ENCODE measurements at places on chromosomes 11 and 22.

- no peak for DNase-seq
Measured at GRCh38 chr11:47775240-47775869, 8.2 kb upstream of the FNBP4 start.

DNA sequence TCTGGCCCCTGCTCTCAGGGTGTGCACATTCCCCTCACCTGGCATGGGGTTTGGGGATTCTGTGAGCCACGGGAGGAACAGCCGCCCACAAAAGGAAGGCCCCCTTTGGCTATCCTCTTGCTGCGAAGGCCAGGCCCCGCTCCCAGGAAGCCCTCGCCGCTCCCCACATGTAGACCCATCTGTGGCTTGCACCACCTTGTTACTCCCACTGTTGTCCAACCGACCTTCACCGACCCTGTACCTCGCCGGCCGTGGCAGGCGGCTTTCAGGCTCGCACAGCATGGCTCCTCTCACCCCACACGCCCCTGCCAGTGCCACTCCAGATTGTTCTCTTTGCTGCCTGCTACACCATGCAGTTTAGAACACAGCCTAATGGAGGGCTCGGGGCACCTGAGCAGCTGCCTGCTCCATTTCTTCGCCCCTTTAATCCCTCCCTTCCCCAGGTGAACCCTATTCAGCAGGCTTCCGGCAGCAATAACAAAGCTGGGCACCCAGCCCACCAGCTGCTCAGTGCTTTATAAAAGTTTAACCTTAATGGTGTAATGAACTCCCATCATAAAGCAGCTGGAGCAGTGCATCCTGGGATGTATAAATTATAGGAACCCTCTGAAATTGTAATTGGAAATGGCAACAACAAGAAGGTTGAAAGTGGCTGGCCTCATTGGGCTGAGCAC is 10.7 kb downstream of the DAGLA start:
- DNase-seq: no peak

DNA sequence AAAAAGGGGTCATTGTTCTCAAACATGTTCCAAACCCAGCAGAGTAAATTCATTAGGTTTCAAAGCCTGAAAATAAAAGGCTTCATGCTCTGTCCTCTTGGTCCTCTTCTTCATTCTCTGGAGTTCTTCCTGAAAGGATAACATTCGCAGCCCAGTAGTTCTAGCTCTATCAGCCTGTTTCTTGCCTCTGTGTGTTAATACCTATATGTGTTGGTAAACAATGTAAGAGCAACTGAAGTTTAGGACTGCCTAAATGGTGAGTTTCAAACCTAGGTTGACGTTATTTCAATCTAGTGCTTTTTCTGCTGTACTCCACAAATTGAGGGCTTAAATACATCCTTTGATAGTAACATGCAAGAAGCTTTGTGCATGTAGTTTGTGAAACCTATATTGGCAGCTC is 9.4 kb downstream of the AASDHPPT start:
- no peak for DNase-seq

DNA sequence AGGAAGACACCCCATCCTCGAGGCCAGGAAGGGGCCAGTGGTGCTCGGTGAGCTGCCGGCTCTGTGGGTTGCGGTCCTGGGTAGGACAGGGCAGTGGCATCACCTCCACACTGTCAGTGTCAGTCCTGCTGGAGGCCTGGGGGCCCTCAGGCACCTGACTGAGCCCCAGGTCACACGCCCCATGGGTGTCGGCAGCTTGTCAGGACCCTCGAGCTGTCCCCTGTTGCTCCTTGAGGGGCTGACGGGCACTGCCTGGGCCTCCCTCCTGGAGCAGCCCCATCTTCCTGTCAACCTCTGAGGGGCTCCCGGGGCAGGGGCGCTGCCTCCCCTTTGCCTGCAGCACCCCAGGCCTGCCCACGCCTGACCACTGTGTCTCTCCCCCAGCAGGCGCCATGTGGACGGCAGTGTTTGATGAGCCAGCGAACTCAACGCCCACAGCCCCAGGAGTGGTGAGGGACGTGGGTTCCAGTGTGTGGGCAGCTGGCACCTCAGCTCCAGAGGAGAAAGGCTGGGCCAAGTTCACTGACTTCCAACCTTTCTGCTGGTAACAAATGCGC is 35.4 kb downstream of the SBF1 start:
- no peak for DNase-seq

- DNase-seq: no peak
Measured at GRCh38 chr11:35420371-35420770, 1.0 kb upstream of the SLC1A2 start.

DNA sequence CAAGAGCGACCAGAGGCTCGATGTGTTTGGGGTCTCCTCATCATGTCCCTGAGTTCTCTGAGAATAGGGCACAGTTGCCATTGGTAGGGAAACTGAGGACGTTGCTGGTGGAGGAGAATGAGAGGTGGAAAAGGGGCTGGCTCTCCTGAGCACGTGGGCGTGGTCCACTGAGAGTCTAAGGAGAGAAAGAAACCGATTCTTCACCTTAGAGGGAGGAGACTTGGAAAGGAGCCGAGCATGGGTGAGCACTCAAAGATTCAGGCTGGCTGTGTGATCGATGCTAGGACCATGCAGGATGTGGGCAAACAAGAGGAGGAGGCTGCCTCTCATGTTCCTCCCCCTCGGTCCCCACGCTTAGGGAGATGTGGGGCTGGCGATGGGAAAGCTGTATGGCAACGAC is 19.8 kb upstream of the TLCD5 start:
- no peak for DNase-seq

DNA sequence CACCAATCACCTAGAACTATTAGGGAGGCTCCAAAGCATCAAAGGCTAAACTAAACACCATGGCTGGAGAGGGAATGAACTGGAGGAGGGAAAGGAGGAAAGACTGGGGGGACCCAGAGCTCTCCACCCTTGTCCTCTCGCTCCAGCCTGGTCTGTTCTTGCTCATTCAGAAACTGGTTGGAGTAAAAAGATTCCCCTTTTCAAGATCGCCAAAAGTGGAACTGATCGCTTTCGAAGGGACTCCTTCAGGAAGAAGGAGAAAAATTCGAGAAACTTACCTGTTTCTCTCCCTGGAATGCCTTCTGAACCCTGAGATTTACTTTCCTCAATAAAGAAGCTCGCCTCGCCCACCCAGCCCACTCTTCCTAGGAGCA is 46.9 kb downstream of the OR4D9 start:
- no peak for DNase-seq

DNA sequence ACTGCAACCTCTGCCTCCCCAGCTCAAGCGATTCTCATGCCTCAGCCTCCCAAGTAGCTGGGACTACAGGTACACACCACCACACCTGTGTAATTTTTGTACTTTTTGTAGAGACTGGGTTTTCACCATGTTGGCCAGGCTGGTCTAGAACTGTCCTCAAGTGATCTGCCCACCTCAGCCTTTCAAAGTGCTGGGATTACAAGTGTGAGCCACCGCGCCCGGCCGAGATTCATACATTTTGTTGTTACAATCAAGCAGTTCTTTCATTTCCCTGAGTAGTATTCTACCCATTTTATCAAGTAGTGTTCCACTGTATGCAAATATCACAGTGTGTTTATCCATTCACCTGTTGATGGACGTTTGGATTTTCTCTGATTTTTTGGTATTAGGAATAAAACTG is 26.6 kb upstream of the SLC35C1 start:
- no peak for DNase-seq

GRCh38 chr11:128892866-128893565 is 1.9 kb downstream of the KCNJ5 start:
- no peak for DNase-seq

DNA sequence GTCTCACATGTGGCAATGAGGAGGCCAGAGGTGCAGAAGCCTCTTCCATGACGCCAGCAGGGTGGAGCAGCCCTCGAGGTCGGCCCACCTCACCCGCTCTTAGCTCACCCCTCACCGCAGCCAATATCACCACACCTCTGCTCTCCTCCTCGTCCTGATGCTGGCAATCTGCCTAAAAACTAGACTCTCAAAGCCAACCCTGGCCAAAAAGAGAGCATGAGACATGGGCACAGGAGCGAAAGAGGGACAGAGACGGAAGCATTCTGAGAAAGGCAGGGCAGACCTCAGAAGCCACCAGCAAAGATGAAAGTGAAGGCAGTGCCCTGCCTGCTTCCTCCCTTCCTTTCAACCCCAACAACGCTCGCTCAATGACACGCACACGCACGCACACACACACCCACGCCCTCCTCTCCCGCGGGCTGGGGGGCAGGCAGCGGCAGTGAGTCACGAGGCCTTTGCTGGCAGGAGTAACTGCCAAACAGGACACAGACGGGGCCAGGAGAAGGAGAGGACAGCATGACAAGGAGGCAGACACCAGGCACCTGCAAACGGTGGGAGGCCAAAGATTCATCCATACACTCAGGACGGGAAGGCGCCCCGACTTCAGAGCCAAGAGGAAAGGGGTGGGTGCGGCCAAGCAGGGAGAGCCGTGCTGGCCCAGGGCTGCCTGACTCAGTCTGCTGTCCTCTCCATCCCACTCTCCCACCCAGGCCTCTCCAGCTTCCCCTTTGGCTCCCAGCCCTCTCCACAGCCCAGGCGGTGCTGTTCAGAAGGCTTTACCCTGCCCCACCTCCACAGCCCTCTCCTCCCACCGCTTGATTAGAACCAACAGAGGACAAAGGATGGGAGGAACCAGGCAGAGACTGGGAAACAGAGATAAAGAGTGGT is 11.4 kb downstream of the IGSF9B start:
- DNase-seq: peak; percentile 51

DNA sequence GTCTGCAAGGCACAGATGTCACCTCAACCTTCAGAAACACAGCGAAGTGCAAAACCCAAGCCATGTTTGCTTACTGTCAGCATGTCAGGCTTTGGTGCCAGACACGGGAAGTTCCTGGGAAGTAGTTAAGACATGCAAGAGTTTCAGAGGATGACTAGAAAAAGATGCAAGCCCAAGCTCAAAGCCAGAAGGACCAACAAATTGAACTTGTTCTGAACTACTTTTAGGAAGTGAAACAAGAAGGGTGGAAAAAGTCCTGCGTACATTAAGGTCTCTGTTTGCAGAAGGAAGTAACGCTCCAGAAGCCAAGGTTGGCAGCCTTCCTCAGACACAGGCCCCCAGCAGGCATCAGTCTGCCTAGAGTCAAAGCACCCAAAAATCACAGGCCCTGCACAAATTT is 2.6 kb downstream of the AP1B1 start:
- no peak for DNase-seq

- no peak for DNase-seq
Measured at GRCh38 chr22:37267661-37268413, 14.5 kb upstream of the CYTH4 start.

DNA sequence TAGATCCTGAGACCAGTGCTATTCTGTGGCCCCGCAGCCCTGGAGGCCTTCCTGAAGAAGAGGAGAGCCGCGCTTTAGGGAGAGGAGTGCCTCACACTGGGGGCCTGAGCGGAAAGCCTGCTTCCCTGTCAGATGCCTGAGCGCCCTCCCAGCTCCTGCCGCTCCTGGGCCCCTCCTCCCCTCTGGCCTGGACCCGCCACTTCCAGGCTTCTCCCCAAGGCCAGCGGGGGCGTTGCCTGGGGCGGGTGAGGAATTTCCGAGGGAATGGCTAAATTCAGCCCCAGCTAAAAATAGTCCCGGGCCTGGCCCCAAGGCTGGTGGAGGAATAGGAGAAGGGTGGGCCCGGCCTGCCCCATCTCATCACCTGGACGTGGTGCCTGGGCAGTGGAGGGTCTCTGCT is 15.4 kb downstream of the ARHGEF17 start:
- DNase-seq: no peak

DNA sequence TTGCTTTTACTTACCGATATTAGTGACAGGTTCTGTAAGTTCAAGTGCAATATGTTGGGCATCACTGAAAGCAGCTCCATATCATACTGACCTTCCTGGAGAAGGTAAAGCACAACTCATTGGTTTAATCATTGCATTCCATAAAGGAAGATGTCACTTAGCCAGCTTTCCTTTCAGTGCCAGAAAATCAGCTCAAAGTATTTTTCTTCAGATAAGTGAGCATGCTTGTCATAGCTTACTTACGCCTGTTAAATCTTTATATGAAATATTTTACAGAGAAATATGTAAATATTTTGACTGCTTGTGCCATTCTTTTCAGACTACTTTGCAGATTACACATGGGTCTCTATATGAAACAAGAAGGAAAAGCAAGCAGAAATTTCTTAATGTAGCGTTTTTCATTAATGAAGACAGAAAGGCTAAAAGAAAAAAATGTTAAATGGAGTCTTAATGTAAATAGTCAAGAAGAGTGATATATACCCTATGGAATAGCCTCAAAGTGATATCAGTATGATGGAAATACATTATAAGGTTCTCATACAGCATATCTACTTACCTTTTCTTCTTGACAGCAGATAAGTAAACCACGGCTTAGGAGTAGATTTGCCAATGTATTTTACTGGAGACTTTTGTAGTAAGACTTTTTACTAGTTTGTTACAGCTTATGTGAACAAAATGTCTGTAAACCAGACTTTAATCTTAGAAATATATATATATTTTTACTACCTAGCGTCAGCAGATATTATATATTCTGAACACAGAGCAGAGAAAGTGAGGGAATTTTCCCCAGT is 649.7 kb downstream of the METTL15 start:
- no peak for DNase-seq

DNA sequence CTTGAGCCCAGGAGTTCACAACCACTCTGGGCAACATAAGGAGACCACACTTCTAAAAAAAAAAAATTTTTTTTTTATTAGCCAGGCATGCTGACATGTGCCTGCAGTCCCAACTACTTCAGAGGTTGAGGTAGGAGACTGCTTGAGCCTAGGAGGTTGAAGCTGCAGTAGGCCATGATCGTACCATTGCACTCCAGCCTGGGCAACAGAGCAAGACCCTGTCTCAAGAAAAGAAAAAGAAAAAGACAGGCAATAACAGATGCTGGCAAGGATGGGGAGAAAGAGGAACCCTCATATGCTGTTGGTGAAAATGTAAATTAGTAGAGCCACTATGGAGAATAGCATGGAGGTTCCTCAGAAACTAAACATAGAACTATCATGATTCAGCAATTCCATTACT is 64.8 kb downstream of the PAK1 start:
- no peak for DNase-seq

DNA sequence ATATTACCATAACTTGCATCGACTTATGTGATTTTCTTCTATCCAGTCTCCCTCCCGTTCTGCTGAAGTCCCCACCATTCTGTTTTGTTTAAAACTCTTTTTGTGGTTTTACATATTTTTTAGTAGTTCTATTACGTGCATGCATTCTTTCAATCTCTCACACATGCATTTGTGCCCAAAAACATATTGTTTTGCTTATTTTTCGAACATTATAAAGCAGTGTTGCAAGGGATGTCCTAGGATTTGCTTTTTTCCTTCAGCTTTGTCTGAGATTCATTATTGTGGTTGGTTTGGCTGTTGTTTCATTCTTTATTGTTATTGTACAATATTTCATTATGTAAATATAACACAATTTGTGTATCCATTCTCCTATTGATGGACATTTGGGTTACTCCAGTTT is 235.7 kb downstream of the DYNC2H1 start:
- no peak for DNase-seq
